Activated CD4-positive, alpha-beta memory T cell treated with anti-CD3 and anti-CD28 coated beads for 36 hours (primary cell): ENCODE measurements at places on chromosomes 3 and 15. TPM values are rescaled to one million over a fixed set of nuclear protein-coding genes. Genes with fewer than 3 reads are reported as not detected.

The TGM4 gene
- not detected for total RNA-seq

The OXTR gene
- total RNA-seq = 0.64 TPM

The ZNF148 gene
- total RNA-seq = 27.9 TPM

The TXNRD3 gene
- 1.3 TPM for total RNA-seq

The SAMD7 gene
- total RNA-seq = not detected

The ADGRG7 gene
- not detected for total RNA-seq

The CKMT1A gene
- total RNA-seq = 0.41 TPM

The AGBL1 gene
- total RNA-seq = 0.10 TPM

DNA sequence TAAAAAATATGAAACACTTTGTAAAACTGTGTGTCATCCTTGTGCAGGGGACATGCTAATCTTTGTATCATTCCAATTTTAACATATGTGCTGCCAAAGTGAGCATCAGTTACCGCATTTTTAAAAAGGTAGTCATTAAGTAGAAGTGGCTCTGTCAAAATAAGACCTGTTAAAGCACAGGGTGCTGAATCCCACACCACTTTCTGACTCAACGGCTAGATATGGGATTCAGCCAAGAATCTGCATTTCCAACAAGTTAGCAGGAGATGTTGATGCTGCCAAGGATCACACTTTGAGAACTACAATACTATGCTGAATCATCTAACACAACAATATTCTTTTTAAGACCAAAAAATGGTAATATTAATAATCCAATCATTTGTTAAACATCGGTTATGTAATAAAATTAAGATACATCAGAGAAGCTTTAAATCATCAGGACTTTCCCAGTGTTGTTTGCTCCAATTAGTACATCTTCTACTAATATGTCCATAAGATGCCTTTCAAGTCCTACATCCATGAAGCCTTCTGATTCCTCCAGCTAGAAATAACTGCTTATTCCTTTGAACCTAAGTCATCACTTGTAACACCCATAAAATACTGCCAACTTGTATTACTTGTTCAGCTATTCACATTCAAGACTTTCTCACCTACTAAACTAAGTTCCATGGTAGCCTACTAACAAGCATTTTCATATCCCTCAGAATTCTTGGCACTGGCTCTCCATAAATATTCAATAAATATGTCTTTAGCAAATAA, 71.1 kb downstream of the TBL1XR1 start:
- H3K27me3 ChIP-seq = no peaks in the 10 kb centered on the region
- peaks cover 70% of the 10 kb centered on the region for H3K4me1 ChIP-seq
- no peak overlapping the region for H3K4me3 ChIP-seq
- no peak for DNase-seq
- H3K27ac ChIP-seq = no peak overlapping the region
- H3K36me3 ChIP-seq = peaks cover 15% of the 10 kb centered on the region

DNA sequence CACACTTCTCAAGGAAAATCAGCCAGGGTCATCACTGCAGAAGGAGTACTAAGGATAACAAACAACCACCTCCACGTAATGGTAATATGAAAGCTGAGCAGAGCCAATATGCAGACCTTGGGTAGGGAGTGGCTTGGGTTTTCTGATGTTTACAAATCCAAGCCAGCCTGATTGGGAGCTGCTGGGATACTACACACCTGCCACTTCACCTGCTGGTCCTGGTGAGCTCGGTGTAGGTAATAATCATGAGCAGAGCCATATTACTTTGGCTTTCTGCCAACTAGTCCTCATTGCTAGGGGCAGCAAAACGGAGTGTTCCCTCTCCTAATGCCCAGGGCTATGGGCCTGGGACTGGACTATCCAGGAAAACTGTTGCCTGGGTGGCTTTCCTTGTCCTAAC, 433.5 kb upstream of the PPP2R3A start:
- H3K4me3 ChIP-seq = no peak overlapping the region
- no peak for DNase-seq
- no peaks in the 10 kb centered on the region for H3K27me3 ChIP-seq
- H3K4me1 ChIP-seq = no peaks in the 10 kb centered on the region

DNA sequence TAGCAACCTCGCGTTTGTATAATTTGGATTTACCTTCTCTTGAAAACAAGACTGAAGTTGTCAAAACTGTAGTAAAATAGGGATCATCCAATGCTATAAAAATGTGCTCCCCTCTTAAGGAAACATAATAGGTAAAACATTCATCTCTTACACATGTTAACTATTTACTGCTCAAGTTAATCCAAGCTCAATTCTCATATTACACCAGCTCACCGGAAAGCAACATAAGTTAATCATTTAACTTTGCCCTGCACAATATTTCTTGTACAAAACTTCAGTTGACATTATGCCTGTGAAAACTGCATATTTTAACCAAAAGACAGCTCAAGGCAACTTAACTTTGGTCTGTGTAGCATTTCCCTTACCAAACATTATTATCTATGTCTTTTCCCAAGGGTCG, 634.2 kb downstream of the NAALADL2 start:
- no peak for DNase-seq
- H3K27ac ChIP-seq = no peak overlapping the region
- H3K4me3 ChIP-seq = no peak overlapping the region
- no peaks in the 10 kb centered on the region for H3K4me1 ChIP-seq

DNA sequence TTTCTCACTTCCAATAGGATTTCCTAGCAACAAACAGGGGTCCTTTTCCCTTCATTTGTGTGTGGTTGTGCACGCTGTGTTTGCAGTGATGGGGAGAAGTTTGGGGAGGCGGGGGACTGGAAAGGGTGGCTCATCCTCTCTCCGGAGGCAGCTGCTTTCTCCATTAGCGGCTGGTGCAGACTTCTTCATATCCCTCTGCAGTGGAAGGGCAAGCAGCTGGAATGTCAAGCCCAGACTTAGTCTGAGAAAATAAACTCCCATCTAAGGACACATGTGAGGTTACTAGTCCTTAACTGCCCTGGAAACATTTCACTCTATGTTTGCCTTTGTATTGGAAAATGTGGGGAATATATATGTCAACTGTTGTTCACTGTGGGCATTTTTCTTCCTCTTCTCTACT, 467.0 kb upstream of the RASGRP1 start:
- H3K27ac ChIP-seq = no peak overlapping the region
- DNase-seq = no peak
- no peak overlapping the region for H3K4me3 ChIP-seq
- peaks cover 4% of the 10 kb centered on the region for H3K27me3 ChIP-seq
- no peaks in the 10 kb centered on the region for H3K36me3 ChIP-seq

DNA sequence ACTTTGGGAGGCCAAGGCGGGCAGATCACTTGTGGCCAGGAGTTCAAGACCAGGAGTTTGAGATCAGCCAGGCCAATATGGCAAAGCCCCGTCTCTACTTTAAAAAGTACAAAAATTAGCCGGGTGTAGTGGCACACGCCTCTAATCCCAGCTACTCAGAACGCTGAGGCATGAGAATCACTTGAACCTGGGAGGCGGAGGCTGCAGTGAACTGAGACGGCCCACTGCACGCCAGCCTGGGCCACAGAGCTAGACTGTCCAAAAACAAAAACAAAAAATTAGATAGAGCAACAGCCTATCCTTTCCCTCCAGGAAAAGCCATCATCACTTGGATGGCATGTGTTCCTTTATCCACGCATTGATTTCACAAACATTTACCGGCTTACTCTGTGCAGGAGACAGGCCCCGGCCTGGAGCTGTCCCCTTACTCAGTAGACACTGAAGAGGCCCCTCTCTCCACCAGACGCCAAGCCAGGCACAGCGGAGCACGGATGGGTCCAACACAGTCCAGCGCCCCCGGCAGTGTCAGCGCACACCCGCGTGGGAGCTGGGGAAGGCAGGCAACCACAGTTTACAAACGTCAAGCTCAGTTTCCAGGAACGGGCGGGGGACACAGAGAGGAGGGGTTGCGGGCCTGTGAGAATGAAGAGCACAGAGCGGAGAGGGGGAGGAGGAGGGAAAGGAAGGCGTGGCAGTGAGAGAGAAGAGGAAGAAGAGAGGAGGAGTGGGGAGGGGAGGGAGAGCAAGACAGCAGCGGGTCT, 3.1 kb downstream of the GP5 start:
- H3K27me3 ChIP-seq = peaks cover 33% of the 10 kb centered on the region
- no peaks in the 10 kb centered on the region for H3K36me3 ChIP-seq
- H3K4me3 ChIP-seq = peak overlapping the region; percentile 44
- H3K27ac ChIP-seq = peak overlapping the region; percentile 49
- peak; percentile 74 for DNase-seq
- peaks cover 51% of the 10 kb centered on the region for H3K4me1 ChIP-seq

DNA sequence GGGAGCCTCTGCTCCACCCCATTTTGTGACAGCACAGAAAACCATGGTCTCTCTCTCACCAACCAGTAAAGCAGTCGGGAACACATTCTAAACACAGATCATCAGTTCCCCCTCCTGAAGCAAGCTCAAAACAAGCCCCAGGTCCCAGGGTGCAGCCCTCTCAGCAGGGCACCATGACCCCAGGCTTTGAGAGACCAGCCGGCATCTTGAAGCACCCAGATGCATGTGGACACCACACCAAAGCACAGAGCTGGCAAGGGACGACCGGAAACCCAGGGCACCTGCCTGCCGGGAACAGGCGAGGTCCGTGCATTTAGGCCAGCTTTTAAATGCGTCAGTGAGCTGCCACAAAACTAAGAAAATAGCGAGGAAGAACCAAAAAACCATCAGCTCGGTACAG, 103.2 kb upstream of the IQSEC1 start:
- no peaks in the 10 kb centered on the region for H3K4me1 ChIP-seq
- no peak overlapping the region for H3K27ac ChIP-seq
- no peak overlapping the region for H3K4me3 ChIP-seq
- no peak for DNase-seq
- peaks cover 2% of the 10 kb centered on the region for H3K27me3 ChIP-seq

GRCh38 chr3:76138921-76139320, 353.6 kb upstream of the ZNF717 start:
- H3K36me3 ChIP-seq = no peaks in the 10 kb centered on the region
- no peak overlapping the region for H3K4me3 ChIP-seq
- H3K4me1 ChIP-seq = no peaks in the 10 kb centered on the region
- no peak for DNase-seq
- no peaks in the 10 kb centered on the region for H3K27me3 ChIP-seq
